ENCODE measurements at places on chromosomes 11 and 22.

GRCh38 chr11:60756307-60757032, at the start of gene MS4A15:
Gene MS4A15, plus strand, starts transcription at chr11:60756867. Its CDS starts 6,867 bp downstream, at chr11:60763734.
- DNase-seq, result no peak

DNA sequence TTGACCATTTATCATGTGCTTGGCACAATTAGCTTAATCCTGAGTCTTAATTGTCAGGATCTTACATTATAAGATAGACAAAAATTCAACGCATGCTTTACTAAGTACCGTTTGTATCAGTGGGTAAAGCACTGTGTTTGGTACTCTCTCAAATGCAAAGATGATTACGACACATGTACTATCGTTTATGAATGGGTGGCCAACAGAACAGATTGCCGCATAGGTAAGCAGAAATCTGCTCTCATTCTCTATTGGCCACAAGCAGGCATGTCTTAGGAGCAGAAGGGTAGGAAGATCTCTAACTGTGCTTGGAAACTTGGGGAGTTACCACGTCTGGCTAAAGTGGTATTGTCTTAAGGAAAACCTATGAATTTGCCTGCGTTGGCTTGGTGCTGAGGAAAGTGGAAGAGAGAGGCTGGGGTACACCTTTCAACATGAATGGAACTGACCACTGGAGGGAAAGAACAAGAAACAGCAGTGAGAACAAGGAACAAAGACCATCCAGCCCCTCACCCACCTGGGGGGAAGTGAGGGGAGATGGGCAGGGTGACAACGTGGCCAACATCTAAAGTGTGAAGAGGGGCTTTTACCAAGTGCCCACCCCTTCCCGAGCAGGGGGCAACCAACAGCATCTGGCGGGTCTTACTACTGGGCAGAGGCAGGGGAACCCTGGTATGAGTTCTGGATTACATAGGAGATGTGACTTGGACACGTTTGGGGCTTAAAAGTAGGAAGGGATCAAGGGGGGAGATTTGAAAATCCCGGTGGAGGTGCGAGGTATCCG, 1.0 kb upstream of the TUBA8 start:
- DNase-seq, result no peak

DNA sequence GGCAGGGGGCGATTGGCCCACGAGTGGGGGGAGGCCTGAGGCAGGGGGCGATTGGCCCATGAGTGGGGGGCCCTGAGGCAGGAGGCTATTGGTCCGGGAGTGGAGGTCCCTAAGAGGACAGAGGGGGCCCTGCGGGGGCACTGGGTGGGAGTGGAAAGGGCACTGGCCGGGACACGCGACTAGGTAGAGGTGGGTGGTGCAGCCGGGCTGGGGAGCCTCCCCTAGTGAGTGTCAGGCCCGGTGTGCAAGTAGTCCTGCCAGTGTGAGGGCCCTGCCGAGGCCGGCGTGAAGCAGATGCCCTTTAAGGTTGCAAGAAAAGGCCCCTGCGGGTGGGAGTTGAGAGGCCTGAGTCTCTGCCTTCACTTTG, 909 bp upstream of the BRD1 start:
- DNase-seq, result no peak

- no peak for DNase-seq
Measured at GRCh38 chr22:16808744-16809143, 16.5 kb downstream of the XKR3 start.

GRCh38 chr11:68120273-68121066, 718 bp downstream of the CHKA start:
- DNase-seq, result peak; percentile 40

DNA sequence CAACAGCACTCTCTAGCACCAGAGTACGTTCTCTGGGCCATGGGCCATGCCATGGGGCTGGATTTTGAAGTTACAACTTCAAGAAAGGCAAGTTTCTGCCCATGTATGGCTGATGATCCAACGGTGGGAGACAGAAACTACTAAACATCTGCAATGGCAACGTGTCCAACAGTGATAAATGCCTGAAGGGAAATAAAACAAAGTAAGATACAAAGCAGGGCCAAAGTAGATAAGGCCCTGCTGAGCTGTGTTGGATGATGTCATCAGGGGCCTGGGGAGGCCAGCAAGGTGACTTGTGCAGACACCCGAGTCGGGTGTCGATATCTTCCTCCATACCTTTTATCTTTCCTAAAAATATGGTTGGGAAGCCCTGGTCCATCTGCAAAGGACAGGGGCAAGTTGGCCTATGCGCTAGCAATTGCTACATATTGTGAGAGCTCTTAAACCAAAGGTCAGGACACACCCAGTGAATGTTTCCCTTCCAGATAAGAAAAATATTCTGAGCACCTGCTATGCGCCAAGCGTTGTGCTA, 487.2 kb downstream of the MN1 start:
- no peak for DNase-seq

DNA sequence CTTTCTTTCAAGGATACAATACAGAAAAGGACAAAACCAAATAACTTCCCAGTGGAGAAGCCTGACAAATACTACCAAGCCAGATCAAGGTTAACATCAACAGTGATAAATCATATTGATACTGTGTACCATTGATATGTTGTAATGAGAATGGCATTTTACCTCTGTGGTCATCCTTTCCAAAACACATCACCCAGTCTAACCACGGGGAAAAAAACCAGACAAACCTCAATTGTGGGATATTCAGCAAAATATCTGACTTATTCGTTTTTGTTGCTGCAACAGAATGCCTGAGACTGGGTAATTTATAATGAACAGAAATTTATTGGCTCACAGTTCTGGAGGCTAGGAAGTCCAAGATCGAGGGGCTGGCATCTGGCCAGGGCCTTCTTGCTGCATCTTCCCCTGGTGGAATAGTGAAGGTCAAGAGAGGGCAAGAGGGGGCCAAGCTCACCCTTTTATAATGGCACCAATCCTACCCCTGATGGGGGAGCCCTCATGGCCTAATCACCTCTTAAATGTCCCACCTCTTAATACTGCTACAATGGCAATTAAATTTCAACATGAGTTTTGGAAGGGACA, 66.1 kb downstream of the FAM76B start:
- DNase-seq, result no peak

GRCh38 chr11:1460986-1461825, 25.4 kb downstream of the MOB2 start:
- no peak for DNase-seq

- peak; percentile 79 for DNase-seq
Measured at GRCh38 chr11:63663809-63664208, 7.4 kb downstream of the ATL3 start.

DNA sequence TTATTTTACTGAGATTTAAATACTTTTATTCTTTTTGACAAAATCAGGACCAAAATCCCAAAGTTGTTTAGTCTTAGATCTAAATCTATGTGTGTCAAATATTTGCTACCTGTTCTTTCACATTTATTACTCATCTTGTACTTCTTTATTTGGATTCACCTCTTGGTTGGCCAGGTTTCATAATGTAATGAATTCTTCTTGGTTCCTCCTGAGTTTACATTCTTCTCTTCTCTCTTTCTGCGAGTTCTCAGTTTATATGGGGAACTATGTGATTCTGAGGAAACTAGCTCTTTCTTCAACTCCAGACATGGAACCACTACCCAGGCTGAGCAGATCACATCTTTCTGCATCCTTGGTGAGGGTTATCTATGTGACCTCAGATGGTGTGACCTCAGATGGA, 50.2 kb downstream of the EHF start:
- DNase-seq, result no peak

GRCh38 chr11:115302946-115303703, 201.1 kb downstream of the CADM1 start:
- no peak for DNase-seq

- DNase-seq, result no peak
Measured at GRCh38 chr22:24001314-24001713, 3.9 kb downstream of the GSTT4 start.

DNA sequence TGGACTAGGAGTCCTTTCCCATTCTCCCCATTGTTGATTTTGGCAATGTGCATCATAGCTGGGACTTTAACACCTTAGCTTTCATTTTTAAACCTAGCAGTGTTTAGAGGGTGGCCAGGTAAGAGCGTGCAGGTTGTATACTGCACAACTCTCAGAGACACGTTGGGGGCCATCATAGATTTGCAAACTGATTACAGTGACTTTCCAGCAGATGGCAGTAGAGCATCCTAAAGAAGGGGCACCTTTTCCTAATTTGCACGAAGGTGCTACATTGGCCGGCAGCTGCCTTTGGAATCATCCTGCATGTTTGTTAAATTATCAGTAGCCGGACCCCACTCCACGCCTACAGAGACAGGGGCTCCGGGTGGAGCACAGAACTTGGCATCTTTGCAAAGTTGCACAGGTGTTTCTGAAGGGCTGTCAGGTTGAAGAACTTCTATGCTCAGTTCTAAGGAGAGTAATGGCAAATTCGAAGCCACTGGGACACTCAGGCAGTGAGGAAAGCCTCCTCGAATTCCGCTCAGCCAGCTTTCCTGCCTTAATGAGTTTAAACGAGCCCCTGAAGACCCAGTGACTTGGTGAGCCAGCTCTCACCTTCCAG, 7.7 kb downstream of the LHFPL7 start:
- DNase-seq, result peak; percentile 27

- DNase-seq, result no peak
Measured at GRCh38 chr11:20963596-20963995, 294.2 kb downstream of the NELL1 start.

- peak; percentile 53 for DNase-seq
Measured at GRCh38 chr11:94791216-94791889, 23.2 kb downstream of the AMOTL1 start.
